ENCODE measurements at places on chromosomes 7 and 10.
A peak's percentile ranks its signal among the peaks of the same experiment; 100 is the strongest.

DNA sequence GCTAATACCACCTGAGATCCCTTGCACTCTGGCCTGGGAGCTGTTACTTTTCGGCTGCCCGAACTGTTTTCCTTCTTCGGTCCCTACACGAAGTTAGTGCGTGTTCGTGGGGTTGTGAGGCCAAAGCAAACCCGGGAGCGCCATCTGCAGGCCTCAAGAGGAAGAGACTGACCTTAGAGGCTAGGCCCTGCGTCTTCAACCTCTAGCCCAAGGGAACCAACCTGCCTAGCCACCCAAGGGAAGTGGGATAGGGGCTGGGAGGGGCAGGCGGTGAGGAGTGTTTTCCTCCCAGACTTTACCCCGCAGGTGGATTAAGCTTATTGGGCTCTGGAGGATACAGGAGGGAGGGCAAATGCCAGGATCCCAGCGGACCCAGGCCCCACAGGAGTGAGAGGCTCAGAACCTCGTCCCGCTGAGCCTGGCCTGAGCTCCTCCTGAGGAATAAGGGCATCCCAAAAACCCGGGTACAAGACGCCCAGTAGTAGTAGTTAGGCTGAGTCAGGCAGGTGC is 1.7 kb upstream of the PAX2 start:
- DNase-seq, result peak; percentile 53

- DNase-seq, result peak; percentile 49
Observed at GRCh38 chr7:26186364-26187311, 13.9 kb downstream of the HNRNPA2B1 start.

DNA sequence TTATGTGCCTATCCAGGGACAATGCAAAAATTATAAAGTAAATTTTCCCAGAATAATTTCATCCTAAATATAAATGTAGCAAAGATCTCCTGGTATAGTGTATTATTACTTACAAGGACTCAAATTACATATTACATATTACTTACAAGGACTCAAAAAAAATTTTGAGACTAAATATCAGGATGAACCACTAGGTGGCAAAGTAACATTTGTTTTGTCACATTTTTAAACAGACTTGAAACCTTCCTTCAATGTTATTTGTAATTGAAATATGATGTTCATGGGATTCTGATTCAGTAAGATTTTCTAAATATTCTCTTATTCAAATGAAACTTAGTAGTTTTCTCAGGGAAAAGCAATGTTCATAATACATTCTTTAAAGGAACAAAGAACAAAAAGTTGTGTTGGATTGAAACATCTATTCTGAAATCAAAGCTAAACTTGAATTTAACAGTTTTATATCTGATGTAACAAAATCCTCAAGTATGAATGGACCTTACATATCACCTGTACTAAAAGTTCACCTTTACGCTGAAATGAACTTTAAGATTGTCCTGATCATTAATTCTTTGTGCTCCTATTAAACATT is 74.3 kb upstream of the GNAI1 start:
- peak; percentile 15 for DNase-seq

- DNase-seq, result no peak
Observed at GRCh38 chr10:93711891-93712290, 9.5 kb upstream of the FRA10AC1 start.

GRCh38 chr10:16363741-16364140 is 73.1 kb upstream of the PTER start:
- no peak for DNase-seq

- DNase-seq, result no peak
Observed at GRCh38 chr10:48640326-48640725, 35.5 kb upstream of the ARHGAP22 start.

GRCh38 chr7:115728518-115728917 is 302.0 kb downstream of the TFEC start:
- DNase-seq, result no peak

DNA sequence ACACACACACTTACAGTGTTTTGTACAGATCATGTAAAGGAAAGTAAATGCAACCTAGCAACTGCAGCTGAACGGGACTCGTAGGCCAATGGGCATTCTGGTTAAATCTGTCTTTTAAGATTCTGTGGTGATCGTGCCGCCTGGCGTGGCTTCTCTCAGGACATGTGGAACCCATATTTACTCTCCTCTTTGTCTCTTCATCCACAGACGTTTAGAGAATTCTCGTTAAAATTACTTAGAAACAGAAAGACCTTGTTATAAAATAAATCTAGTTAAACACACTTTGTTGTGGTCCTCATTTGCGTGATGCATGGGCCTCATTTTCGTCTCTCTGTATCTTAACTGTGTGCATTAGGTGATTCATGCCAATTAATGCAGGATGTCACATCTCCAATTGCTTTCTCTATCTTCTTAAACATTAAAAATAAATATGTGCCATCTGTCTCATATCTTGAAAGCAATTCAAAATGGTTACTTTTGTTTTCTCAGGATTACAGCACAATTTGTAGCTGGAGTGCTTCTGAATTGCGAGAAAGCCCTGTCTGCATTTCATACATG is 11.5 kb downstream of the KLF6 start:
- DNase-seq, result no peak

- no peak for DNase-seq
Observed at GRCh38 chr10:106474876-106475275, 689.6 kb downstream of the SORCS1 start.

GRCh38 chr7:150969475-150969874 is 8.6 kb downstream of the KCNH2 start:
- DNase-seq, result no peak

- DNase-seq, result no peak
Observed at GRCh38 chr10:97200616-97201015, 14.9 kb upstream of the SLIT1 start.

GRCh38 chr10:129586898-129587443 is 119.9 kb downstream of the MGMT start:
- no peak for DNase-seq

- DNase-seq, result no peak
Observed at GRCh38 chr10:18368273-18368672, 228.0 kb downstream of the CACNB2 start.

- no peak for DNase-seq
Observed at GRCh38 chr7:52151559-52151958, 835.0 kb upstream of the COBL start.

DNA sequence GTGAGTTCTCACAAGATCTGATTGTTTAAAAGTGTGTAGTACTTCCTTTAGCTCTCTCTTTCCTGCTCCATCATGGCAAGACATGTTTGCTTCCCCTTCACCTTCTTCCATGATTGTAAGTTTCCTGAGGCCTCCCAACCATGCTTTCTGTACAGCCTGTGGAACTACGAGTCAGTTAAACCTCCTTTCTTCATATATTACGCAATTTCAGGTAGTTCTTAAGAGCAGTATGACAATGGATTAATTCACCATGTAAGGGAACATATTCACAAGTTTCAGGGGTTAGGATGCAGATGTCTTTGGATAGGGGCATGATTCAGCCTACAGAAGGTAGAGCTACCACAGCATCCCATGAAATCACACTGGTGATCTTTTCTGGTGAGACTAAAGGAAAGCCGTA is 174.7 kb downstream of the GPR158 start:
- no peak for DNase-seq

GRCh38 chr10:27857616-27858015 is 112.0 kb upstream of the MKX start:
- DNase-seq, result no peak

- no peak for DNase-seq
Observed at GRCh38 chr10:78301891-78302738, 268.5 kb downstream of the RPS24 start.

DNA sequence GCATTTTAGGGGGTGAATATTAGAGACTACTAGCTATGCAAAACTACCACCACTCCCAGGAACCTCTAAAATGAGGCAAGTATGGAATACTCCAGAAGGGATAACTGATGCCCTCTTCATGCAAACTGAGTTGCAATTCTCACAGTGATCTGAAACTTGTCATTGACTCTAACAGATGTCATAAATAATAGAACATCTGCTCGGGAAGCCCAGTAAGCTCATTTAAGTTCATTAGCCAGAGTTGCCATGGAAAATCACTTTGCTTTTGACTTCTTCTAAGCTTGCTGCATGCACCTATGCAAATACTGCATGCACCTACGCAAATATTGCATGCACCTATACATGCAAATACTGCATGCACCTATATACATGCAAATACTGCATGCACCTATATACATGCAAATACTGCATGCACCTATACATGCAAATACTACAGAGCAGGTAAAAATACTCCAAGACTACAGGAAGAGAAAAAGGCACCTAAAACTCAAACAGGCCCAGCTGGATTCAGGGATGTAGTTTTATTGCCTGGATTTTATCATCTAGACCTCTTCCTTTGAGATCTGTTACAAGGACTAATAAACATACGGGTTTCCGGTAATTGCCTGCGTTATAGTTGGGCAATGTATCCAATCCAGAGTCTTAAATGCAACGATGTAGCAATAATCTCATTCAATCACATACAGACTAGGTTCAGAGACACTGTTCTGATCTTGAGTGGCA is 1061.1 kb upstream of the AUTS2 start:
- DNase-seq, result no peak

DNA sequence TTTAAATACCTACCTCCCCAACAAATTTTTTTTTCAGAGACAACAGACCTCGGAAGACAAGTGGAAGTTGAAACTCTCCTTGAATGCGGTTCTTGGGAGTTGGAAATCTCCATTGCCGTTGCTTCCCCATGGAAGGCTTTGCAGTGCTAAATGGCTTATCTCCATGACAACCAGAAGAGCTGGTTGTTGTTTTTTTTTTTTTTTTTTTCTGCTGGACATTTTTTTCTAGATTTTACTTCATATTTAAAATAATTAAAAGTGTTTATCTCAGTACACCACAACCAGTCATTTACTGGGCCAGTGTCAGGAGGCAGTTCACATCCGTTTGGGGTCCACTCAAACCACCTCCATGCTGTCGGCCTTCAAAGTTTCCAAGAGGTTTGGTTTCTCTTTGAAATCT is 348.5 kb upstream of the PRKCQ start:
- DNase-seq, result no peak

DNA sequence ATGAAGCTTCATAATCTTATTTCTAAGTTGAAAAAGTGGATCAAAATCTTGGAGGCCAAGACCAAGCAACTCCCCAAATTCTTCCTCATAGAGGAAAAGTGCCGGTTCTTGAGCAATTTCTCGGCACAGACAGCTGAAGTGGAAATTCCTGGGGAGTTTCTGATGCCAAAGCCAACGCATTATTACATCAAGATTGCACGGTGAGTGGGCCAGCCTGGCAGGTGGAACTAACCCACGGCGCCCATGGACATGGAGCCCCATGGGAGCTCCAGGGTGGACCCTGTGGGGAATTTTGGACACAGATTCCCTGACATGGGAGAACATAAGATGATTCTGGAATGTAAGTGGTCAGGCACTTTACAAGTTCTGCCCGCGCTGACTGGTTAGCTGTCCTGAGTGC is 125.9 kb downstream of the TRRAP start:
- no peak for DNase-seq

DNA sequence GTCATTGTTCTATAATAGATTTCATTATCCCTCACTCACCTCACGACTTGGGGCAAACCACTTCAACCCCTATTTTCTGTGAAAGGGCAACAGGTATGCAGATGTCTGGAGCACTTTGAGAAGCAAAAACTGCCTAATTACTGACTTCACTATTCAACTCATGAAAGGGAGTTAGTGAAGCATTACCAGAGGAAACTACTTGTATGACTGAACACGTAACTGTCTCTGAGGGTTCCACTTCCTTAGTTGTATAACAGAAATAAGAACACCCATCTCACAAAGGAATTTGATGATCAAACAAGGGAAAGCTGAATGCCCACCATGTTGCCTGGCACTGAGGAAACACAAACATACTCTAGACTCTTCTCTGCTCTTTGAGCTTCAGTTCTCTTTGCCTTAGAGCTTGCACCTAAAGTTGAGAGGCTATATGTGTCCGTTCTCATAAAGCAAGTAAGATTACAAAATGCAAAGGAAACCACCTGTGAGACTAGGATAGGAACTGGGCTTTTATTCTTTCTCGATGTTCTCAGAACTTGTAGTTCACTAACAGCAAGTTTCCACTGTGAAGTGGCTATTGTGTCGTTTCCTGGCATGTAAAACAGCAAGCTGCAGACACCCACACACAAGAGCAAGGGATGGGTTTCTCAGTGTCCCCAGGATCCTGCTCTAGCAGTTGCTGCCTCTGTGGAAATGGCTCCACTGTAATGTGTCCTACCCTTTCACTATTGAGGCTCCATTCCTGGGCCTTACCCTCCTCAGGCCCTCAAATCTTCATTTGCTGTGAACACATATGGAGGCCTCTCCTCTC is 2.6 kb downstream of the TMEM243 start:
- DNase-seq, result peak; percentile 70

DNA sequence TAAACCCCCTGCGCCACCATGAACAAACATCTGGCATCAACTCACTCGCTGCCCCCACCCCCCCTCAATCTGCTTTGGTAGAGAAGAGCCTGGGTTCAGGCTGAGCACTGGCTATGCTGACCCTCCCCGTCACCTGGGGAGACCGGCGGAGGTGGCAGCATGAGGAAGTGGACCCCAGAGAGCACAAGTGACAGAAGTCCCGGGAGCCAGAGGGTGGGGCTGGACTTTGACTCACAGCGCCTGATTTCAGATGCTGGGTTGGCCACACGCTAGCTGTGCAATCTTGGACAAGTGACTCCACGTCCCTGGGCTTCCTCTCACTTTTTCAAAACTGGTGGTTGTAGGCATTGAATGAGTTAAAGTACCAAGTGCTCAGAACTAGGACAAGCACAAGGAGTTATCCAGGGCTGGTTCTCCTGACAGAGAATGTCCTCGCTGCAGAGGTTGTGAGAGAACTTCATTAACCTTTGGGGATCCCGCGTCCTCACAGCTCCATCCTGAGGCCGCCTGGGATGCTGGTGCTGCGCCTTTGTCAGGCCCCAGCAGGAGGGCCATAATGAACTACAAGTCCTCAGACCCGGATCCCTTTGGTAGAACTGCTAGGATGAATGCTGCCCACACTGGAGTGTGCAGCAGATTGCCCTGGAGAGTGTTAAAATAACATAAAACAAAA is 48.8 kb upstream of the RASGEF1A start:
- no peak for DNase-seq

- no peak for DNase-seq
Observed at GRCh38 chr7:70384024-70384423, 747.9 kb upstream of the GALNT17 start.

- DNase-seq, result no peak
Observed at GRCh38 chr10:35487336-35488034, 117.7 kb upstream of the GJD4 start.

GRCh38 chr10:107379601-107380000 is 215.1 kb upstream of the SORCS1 start:
- no peak for DNase-seq
